Tibial nerve (tissue), 4 donors: ENCODE measurements at places on chromosomes 4 and X.

- H3K36me3 ChIP-seq, result no peaks in the 10 kb centered on the region
- no peak for DNase-seq
- no peaks in the 10 kb centered on the region for H3K27me3 ChIP-seq
- H3K27ac ChIP-seq, result no peak overlapping the region
- H3K4me1 ChIP-seq, result peaks cover 7% of the 10 kb centered on the region
- H3K4me3 ChIP-seq, result no peak overlapping the region
Observed at GRCh38 chr4:144174401-144175067, 34.0 kb upstream of the GYPA start.

GRCh38 chrX:132957211-132958090, 978 bp downstream of the HS6ST2 start:
- no peak for DNase-seq
- H3K4me3 ChIP-seq, result peak overlapping the region; percentile 42
- H3K4me1 ChIP-seq, result peaks cover 9% of the 10 kb centered on the region
- no peaks in the 10 kb centered on the region for H3K36me3 ChIP-seq
- H3K27ac ChIP-seq, result no peak overlapping the region
- peaks cover 55% of the 10 kb centered on the region for H3K27me3 ChIP-seq

GRCh38 chr4:33714971-33715370, 2529.3 kb downstream of the ARAP2 start:
- H3K27me3 ChIP-seq, result no peaks in the 10 kb centered on the region
- H3K4me1 ChIP-seq, result no peaks in the 10 kb centered on the region
- no peak for DNase-seq
- no peaks in the 10 kb centered on the region for H3K36me3 ChIP-seq
- no peak overlapping the region for H3K4me3 ChIP-seq

- no peak overlapping the region for H3K4me3 ChIP-seq
- DNase-seq, result no peak
- no peaks in the 10 kb centered on the region for H3K27me3 ChIP-seq
- H3K36me3 ChIP-seq, result no peaks in the 10 kb centered on the region
- no peaks in the 10 kb centered on the region for H3K4me1 ChIP-seq
- H3K27ac ChIP-seq, result no peak overlapping the region
Observed at GRCh38 chr4:133839326-133839725, 362.3 kb downstream of the PABPC4L start.

DNA sequence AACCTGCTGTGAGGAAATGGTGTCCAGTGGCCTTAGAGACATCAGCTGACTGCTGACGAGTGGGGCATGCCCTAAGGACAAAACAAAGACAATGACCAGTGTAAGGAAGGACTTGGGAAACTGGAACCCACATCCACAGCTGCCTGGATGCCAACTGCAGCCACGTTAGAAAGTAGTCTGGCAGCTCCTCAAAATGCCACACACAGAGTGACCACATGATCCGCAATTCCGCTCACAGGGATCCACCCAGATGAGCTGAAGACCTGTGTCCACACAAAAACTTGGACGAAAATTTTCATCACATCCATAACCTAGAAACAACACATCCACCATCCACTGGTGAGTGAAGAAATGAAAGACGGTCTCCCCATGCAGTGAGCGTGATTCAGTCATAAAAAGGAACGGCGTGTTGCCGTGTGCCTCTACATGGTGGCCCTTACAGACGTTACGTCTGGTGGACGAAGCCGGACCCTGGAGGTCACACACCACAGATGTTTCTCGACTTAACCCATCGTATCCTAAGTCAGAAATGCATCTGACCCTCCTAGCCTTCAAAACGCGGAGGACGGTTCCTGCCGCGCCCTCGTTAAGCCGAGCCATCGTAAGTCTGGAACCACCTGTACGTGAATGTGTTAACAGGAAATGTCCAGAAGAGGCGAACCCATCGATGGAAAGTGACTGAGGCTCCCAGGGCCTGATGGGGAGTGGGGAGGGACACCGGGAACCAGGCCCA, 40.6 kb upstream of the MXD4 start:
- H3K4me1 ChIP-seq, result no peaks in the 10 kb centered on the region
- no peak overlapping the region for H3K27ac ChIP-seq
- H3K36me3 ChIP-seq, result peaks cover 50% of the 10 kb centered on the region
- H3K4me3 ChIP-seq, result no peak overlapping the region
- H3K27me3 ChIP-seq, result no peaks in the 10 kb centered on the region
- no peak for DNase-seq

DNA sequence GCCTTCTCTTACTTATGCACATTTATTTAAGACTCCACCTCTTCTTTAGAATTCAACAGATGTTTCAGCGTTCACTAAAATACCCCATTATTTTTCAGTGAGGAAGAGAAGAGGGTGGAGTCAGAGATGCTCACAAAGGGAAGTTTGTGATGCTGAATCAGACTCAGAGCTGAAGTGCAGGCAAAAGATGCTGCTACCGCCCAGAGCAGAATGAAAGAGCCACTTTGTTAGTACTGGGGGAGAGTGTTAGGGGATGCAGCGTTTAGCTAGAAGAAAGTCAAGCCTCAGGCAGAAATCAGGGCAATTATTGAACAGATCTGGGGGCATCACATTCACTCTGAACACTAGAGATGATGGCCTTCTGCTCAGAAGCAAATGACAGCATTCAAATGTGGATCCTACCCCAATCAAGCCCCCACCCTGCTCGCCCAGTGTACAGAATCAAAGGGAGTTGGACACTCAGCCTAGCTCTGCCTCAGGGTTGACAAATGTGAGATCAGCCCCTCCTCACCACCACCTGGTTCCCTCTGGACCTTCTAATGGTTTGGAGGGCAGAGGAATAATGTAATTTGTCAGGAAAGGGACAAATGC, 138.3 kb downstream of the UNC5C start:
- H3K36me3 ChIP-seq, result no peaks in the 10 kb centered on the region
- DNase-seq, result no peak
- H3K4me1 ChIP-seq, result no peaks in the 10 kb centered on the region

- H3K27me3 ChIP-seq, result no peaks in the 10 kb centered on the region
- H3K4me1 ChIP-seq, result no peaks in the 10 kb centered on the region
- H3K36me3 ChIP-seq, result no peaks in the 10 kb centered on the region
- no peak overlapping the region for H3K27ac ChIP-seq
Observed at GRCh38 chr4:38377195-38377594, 286.8 kb upstream of the KLF3 start.

- peaks cover 17% of the 10 kb centered on the region for H3K36me3 ChIP-seq
- no peak overlapping the region for H3K27ac ChIP-seq
- no peak overlapping the region for H3K4me3 ChIP-seq
- DNase-seq, result no peak
- H3K27me3 ChIP-seq, result no peaks in the 10 kb centered on the region
Observed at GRCh38 chr4:78809928-78810835, 34.0 kb downstream of the BMP2K start.

DNA sequence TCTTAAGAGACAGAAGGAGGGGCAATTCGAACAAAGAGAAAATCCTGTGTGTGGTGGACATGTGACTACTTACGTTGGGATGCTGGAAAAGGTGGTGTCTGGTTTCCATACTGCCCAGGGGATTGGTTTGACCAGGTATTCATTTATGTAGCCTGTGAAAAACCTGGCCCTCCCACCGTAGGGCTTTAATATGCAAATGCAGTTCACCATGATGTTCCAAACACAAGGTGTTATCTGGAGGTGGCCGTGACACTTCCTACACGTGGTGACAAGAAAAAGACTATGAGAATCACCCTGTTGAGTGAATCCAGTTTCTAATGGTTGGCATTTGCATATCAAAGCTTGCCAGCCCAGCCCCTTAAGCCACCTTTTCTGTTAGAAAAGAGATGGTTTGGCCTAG, 27.9 kb downstream of the UGT2B4 start:
- H3K27ac ChIP-seq, result no peak overlapping the region
- H3K4me3 ChIP-seq, result no peak overlapping the region
- no peaks in the 10 kb centered on the region for H3K4me1 ChIP-seq
- H3K36me3 ChIP-seq, result no peaks in the 10 kb centered on the region
- H3K27me3 ChIP-seq, result no peaks in the 10 kb centered on the region
- DNase-seq, result no peak

GRCh38 chr4:12588582-12588981, 895.6 kb downstream of the RAB28 start:
- no peaks in the 10 kb centered on the region for H3K36me3 ChIP-seq
- DNase-seq, result no peak
- no peaks in the 10 kb centered on the region for H3K4me1 ChIP-seq
- no peak overlapping the region for H3K4me3 ChIP-seq
- H3K27ac ChIP-seq, result no peak overlapping the region

GRCh38 chr4:148454835-148455234, 12.6 kb upstream of the NR3C2 start:
- no peak overlapping the region for H3K27ac ChIP-seq
- no peaks in the 10 kb centered on the region for H3K4me1 ChIP-seq
- no peaks in the 10 kb centered on the region for H3K36me3 ChIP-seq
- H3K27me3 ChIP-seq, result no peaks in the 10 kb centered on the region
- DNase-seq, result no peak
- H3K4me3 ChIP-seq, result no peak overlapping the region

- no peaks in the 10 kb centered on the region for H3K27me3 ChIP-seq
- H3K27ac ChIP-seq, result no peak overlapping the region
- no peak overlapping the region for H3K4me3 ChIP-seq
- no peaks in the 10 kb centered on the region for H3K4me1 ChIP-seq
Observed at GRCh38 chrX:45068569-45068968, 132.1 kb downstream of the DIPK2B start.

DNA sequence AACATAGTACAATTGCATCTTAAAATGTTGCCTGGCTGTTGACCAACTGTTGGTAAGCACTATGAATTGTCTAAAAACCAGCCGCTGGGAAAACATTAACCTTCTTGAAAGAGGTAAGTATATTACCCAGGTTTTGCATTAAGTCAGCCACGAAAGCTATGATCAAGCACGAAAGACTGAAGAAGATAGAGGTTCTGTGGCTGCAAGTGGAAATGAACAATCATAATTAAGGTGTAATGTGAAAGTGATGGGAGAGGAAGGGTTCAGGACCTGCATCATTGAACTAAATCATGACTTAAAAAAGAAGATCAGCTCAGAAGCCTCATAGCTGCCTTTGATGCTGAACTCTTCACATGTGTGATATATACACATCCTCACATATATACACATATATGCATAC, 341.0 kb downstream of the NR3C2 start:
- DNase-seq, result no peak
- no peaks in the 10 kb centered on the region for H3K27me3 ChIP-seq
- no peaks in the 10 kb centered on the region for H3K36me3 ChIP-seq
- H3K27ac ChIP-seq, result no peak overlapping the region

DNA sequence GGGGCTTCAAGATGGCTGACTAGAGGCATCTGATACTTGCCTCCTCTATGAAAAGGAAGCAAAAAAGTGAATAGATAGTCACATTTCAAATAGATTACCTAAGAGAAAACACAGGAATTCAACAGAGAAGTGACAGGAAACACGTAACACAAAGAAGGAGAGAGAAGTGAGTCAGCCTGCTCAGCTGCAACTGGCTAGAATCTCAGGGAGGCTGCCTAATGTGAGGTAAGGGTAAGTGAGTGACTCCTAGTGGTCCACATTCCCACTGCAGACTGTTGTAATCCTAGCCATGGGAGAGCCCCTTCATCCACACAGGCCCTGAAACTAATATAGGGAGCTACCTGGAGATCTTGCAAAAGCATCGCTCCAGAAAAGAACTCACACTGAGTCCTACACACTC, 179.2 kb downstream of the SLC7A11 start:
- H3K36me3 ChIP-seq, result no peaks in the 10 kb centered on the region
- H3K27me3 ChIP-seq, result no peaks in the 10 kb centered on the region
- no peaks in the 10 kb centered on the region for H3K4me1 ChIP-seq
- DNase-seq, result no peak
- H3K4me3 ChIP-seq, result no peak overlapping the region

- no peak for DNase-seq
- no peaks in the 10 kb centered on the region for H3K36me3 ChIP-seq
- H3K27ac ChIP-seq, result no peak overlapping the region
- H3K27me3 ChIP-seq, result no peaks in the 10 kb centered on the region
- no peak overlapping the region for H3K4me3 ChIP-seq
- H3K4me1 ChIP-seq, result no peaks in the 10 kb centered on the region
Observed at GRCh38 chrX:122046815-122047214, 999.4 kb downstream of the GLUD2 start.
